ENCODE measurements at places on chromosomes 3 and 15.

DNA sequence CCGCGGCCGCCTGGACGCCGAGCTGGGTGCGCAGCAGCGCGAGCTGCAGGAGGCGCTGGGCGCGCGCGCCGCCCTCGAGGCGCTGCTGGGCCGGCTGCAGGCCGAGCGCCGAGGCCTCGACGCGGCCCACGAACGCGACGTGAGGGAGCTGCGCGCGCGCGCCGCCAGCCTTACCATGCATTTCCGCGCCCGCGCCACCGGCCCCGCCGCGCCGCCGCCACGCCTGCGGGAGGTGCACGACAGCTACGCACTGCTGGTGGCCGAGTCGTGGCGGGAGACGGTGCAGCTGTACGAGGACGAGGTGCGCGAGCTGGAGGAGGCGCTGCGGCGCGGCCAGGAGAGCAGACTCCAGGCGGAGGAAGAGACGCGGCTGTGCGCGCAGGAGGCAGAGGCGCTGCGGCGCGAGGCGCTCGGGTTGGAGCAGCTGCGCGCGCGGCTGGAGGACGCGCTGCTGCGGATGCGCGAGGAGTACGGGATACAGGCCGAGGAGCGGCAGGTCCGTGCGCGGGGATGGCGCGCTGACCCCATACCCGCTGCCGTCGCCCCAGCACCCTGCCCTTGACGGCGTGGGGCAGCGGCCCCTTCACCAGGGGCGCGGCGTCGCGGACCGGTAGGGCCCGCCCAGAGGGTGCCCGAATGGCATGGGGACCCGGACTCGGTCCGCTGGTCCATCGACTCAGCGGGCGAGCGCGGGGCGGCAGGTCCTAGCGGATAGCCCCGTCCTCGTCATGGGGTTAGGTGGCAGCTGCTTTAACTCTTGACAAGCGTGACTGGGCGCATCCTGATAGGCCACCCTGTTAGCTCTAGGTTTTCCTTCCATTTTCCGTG is 848 bp downstream of the SYNM start:
- DNase-seq, result no peak

DNA sequence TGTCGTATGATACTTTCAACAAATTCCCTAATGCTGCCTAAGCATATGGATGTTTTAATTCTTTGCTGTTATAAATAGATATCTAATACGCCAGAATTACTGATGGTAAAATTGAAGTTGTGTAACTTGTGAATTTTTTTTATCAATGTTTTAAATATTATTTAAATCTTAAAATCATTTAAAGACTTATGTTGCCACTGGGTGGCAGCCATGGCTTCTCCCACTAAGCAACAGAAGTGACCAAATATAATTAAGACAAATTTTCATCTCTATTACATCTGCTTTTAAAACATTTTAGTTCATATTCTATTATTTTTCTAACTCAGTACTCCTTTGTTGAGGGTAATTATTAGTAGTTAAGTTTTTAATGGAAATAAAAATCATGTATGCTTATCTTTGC is 8.1 kb upstream of the IL20RB start:
- DNase-seq, result no peak

- no peak for DNase-seq
These were observed 13.3 kb upstream of the IQSEC1 start for GRCh38 chr3:13086531-13086981.

- DNase-seq, result no peak
These were observed 271.9 kb downstream of the SUCLG2 start for GRCh38 chr3:67382536-67382935.

DNA sequence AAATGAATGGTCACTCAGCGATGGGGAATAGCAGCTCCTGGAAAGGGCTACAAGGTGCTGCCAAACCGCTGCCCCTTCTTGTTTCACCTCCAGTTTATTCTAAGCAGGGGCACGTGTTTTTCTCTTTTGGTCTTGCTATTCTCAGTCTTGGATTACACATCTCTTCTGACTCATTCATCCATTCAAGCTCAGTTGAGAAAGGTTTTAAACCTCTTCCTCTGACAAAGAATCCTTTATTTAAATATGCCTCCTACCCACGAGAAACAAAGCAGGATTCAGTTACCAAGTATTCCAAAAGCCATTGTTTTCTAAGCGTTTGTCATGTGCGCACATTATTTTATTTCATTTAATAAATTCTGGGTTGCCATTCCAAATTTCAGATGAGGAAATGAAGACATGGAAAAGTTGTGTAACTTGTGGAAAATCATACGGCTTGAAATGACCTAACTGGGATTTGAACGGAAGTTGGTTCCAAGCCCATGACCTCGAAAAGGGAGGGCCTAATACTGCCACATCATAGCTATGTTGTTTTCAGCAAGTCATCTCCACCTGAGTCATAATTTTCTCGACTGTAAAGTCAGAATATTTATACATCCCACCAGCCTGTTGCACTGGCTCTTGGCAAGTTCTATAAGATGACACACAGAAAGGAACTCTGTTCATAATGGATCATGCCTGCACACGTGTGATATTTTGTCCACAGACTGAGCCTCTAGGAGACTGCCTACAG is 292.0 kb upstream of the SLCO3A1 start:
- peak; percentile 5 for DNase-seq

DNA sequence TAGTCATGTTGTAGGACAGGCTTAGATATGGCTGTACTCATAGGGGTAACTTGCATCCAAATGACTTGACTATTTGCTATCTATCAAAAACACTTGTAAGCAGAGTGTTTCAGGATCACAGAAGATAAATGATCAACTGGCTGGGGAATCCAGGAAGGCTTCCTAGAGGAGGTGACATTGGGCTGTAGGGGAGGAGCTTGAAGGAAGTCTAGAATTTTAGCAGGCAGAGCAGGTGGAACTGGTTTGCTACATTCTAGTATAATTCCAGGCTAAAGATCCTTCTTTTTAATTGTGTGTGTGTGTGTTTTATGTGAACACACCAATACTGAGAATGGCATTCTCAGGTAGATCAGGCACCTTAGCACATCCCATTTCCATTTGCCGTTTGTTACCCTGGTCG is 380.3 kb downstream of the MCTP2 start:
- no peak for DNase-seq

- DNase-seq, result no peak
These were observed 124.6 kb downstream of the TMEM108 start for GRCh38 chr3:133162670-133163305.
